Caco-2 (cell line): ENCODE measurements at places on chromosomes 16 and 17. TPM values are rescaled to one million over a fixed set of nuclear protein-coding genes. Genes with fewer than 3 reads are reported as not detected.

- no peak overlapping the region for H3K27ac ChIP-seq
- H3K27me3 ChIP-seq, result no peaks in the 10 kb centered on the region
- no peak overlapping the region for H3K4me3 ChIP-seq
- peaks cover 20% of the 10 kb centered on the region for H3K4me1 ChIP-seq
- H3K36me3 ChIP-seq, result no peaks in the 10 kb centered on the region
- DNase-seq, result no peak
Measured at GRCh38 chr17:27524594-27524993, 68.3 kb downstream of the KSR1 start.

DNA sequence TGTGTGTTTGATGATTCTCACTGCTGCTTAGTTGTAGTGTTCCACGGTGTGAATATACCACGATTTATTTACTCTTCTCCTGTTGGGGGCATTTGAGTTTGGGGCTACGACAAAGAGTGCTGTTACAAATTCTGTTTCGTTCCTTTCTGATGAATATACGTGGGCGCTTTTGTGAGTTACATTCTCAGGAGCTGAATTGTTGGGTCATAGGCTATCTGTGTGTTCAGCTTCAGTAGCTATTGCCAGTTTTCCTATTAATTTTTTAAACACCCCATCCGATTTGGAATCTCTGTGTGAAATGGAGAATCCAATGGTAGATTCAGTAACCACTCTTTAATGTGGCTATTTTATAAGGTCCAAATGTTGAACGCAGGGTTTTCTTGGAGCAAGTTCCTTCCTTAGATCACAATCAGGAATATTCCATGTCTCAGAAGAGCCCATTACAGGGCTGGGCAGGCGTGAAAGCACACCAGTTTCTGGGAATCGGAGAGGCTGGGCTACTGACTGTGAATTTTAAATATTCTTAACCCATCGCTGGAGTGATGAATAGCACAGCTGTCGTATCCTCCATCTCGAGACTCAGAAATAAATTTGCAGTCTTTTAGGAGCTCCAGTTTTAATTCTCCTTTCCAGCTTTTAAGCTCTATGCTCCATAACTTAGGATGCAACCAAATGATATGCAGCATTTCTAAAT is 115.9 kb downstream of the PITPNC1 start:
- no peaks in the 10 kb centered on the region for H3K4me1 ChIP-seq
- H3K4me3 ChIP-seq, result no peak overlapping the region
- H3K27me3 ChIP-seq, result no peaks in the 10 kb centered on the region
- no peak for DNase-seq
- H3K27ac ChIP-seq, result no peak overlapping the region

- H3K36me3 ChIP-seq, result no peaks in the 10 kb centered on the region
- no peak overlapping the region for H3K4me3 ChIP-seq
- no peaks in the 10 kb centered on the region; the same call in none of the 2 replicates for H3K27me3 ChIP-seq
- no peaks in the 10 kb centered on the region for H3K4me1 ChIP-seq
Measured at GRCh38 chr17:58233543-58233942, 4.8 kb upstream of the LPO start.

Gene SLC52A1
- total RNA-seq, result not detected in 2 replicates

Gene CACNG5
- total RNA-seq, result not detected in 2 replicates

- H3K36me3 ChIP-seq, result no peaks in the 10 kb centered on the region
- H3K4me3 ChIP-seq, result no peak overlapping the region
- H3K27ac ChIP-seq, result no peak overlapping the region
- DNase-seq, result no peak
Measured at GRCh38 chr17:39165178-39165840, 652 bp downstream of the ARL5C start.

Gene PLK1
- 104 and 114 TPM in 2 replicates for total RNA-seq

DNA sequence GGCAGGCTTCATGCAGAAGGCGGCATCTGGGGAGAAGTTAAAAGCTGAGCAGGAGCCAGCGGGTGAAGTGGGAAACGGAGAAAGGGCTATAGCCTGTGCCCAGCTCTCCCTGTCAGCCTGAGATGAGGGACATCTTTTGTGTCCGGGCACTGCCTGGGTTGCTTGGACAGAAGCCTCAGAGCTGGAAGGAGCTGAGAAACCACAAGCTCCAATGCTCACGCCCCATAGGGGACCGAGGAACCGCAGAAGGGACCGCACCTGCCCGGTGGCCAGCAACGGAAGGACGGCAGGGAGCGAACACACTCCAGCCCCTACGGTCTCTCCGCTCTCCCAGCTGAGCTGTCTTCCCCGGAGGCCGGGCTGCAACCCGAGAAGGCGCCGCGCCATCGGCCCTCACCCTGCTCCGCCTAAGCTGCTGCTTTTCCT is 175.8 kb downstream of the NPIPB11 start:
- H3K4me3 ChIP-seq, result no peak overlapping the region
- H3K27me3 ChIP-seq, result no peaks in the 10 kb centered on the region
- no peaks in the 10 kb centered on the region for H3K36me3 ChIP-seq
- H3K27ac ChIP-seq, result no peak overlapping the region

Gene ADORA2B
- total RNA-seq, result 1.5 and 2.5 TPM in 2 replicates

DNA sequence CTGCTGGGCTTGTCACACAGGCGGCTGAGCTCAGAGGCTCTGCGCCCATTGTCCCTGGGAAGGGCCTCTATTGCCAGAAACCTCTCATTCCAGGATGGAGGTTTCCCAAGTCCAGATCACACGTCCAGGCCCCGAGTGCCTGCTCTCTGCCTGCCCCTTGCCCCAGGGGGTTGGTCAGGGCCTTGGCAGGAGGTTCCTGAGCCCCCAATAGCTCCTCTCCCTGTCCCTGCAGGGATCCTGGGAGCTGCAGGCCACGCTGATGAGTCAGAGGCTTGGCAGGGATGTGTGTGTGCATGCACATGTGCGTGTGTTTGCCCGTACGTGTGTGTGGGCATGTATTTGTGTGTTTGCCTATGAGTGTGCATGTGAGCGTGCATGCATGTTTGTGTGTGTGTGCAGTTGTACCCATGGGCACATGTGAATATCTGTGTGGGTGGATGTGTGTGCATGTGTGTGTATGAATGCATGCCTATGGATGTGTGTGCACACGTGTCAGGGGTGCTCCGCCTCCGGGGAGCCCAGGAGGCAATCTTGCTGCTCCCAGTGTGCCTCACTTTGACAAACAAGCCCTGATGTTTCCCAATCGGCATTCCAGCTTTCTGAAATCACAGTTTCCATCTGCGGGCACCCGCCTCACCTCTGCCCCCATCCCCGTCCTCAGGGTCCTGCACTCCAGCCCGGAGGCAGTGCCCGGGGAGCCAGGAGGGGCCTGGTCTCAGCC is 98.4 kb upstream of the GSE1 start:
- H3K4me3 ChIP-seq, result peak overlapping the region; percentile 18; the same call in 1 of the 2 replicates
- H3K27me3 ChIP-seq, result no peaks in the 10 kb centered on the region
- H3K36me3 ChIP-seq, result no peaks in the 10 kb centered on the region
- peaks cover 36% of the 10 kb centered on the region for H3K4me1 ChIP-seq

Gene FBXW10
- 0.11 TPM in 1 of 2 replicates, not detected in the other for total RNA-seq

DNA sequence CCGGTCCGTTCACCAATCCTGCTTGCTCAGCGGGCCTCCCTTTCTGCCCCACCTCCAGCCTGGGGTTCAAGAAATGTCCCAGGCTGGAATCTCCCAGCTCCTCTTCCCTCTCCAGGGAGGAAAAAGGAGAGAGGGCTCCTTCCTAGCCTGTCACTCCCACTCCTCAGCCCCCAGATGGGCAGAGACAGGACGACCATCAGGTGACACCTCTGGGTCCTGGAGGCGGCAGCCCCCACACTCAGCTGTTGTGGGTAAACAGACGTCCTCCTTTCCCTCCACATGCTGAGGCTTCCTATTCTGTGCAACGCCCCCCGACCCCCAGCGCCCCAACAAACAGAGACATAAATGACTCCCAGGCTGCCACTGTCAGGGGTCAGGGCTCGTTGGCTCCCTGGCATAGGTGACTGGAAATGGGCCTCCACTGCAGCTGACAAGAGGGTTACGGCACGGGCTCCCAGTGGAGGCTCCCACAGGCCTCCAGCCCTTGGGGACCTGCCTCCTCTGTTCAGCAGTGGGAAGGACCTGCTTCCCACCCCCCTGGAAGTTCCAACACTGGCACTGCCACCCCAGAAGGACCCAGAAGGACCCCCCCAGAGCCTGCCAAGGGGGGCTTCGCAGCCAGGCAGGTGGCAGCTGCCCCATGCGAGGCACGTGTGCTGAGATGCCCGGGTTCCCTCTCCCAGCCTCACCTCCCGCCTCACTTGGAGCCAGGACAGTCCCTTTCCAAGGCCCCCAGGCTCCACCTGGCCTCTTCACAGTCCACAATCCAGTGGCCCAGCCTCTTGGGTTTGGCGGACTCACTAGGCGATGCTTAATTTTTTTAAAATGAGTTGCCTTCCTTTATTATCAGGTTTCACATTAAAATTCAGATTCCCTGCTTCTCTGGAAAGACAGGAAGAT is 232.3 kb downstream of the KATNIP start:
- no peak overlapping the region for H3K27ac ChIP-seq
- H3K36me3 ChIP-seq, result no peaks in the 10 kb centered on the region
- H3K4me1 ChIP-seq, result no peaks in the 10 kb centered on the region

DNA sequence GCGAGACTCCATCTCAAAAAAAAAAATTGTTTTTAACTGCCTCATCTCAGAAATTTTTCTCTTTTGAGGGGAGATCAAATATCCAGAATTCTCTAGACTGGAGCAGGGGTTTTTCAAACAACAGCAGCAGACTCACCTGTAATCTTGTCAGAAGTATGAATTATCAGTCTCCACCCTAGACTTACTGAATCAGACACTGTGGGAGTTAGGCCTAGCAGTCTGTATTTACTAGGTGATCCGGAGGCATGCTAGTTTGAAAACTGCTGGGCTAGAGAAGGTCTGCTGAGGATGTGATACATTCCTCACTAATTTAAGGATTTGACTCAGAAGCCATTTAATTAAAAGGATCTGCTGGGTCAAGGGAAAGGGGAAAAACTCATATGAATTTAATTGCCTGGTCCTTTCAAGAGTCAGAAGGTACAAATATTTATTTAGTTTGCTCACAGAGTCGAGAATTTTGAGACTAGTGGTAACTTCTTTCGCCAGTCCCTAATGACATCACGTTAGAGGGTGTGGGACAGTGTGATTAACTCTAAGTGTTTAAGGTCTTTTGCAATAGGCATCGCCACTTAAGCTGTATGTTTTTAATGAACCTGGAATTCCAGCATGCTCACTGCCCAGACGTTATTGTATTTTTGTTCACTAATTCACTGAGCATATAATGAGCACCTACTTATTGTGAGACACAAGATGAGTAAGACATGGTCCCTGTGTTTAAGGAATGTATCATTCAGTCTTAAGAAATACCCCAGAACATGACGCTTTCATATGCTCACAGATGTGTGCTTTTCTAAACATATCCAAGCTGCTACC is 14.2 kb downstream of the ATP6V0A1 start:
- H3K27me3 ChIP-seq, result no peaks in the 10 kb centered on the region
- H3K4me1 ChIP-seq, result peaks cover 21% of the 10 kb centered on the region
- no peak overlapping the region for H3K27ac ChIP-seq
- peaks cover 5% of the 10 kb centered on the region for H3K36me3 ChIP-seq
- H3K4me3 ChIP-seq, result no peak overlapping the region
- no peak for DNase-seq

GRCh38 chr16:11682655-11683096 is 14.4 kb downstream of the SNN start:
- H3K36me3 ChIP-seq, result peaks cover 2% of the 10 kb centered on the region
- no peaks in the 10 kb centered on the region for H3K27me3 ChIP-seq
- DNase-seq, result no peak
- H3K4me3 ChIP-seq, result no peak overlapping the region
- H3K27ac ChIP-seq, result no peak overlapping the region
- no peaks in the 10 kb centered on the region for H3K4me1 ChIP-seq

- H3K27ac ChIP-seq, result no peak overlapping the region
- no peaks in the 10 kb centered on the region for H3K4me1 ChIP-seq
- H3K4me3 ChIP-seq, result no peak overlapping the region
- no peak for DNase-seq
- no peaks in the 10 kb centered on the region for H3K36me3 ChIP-seq
Measured at GRCh38 chr16:85103114-85104079, 8.9 kb downstream of the CIBAR2 start.

Gene BCAS3
- total RNA-seq, result 35.6 and 44.1 TPM in 2 replicates

Gene CRYBA1
- not detected in 2 replicates for total RNA-seq

DNA sequence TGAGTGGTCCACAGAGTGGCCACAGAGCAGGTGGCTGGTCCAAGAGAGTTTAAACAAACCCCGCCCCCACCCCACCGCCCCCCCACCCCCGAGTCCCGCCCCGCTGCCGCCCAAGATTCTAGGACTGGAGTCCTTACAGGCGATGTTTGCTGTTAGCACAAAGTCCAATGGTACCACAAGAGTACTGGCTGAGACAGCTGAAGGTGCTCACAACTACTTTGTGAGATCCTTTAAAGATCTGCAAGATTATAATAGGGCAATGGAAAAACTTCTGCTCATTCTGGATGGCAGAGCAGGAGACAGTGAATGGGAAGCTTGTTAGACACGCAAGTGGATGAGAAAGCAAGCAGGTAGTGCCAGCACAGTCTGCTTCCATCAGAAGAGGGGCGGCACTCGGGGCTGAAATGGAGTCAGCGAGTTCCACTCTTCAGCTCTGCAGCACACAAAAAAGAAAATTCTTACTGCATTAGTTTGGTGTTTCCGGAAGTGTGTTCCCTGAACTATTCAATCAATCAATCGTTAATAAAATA is 4.7 kb upstream of the TEKT3 start:
- no peaks in the 10 kb centered on the region for H3K27me3 ChIP-seq
- H3K4me1 ChIP-seq, result no peaks in the 10 kb centered on the region
- no peaks in the 10 kb centered on the region for H3K36me3 ChIP-seq
- DNase-seq, result no peak
- H3K27ac ChIP-seq, result no peak overlapping the region
- H3K4me3 ChIP-seq, result no peak overlapping the region

- H3K4me1 ChIP-seq, result no peaks in the 10 kb centered on the region
- no peak overlapping the region for H3K27ac ChIP-seq
- no peak for DNase-seq
- no peaks in the 10 kb centered on the region for H3K36me3 ChIP-seq
- no peaks in the 10 kb centered on the region for H3K27me3 ChIP-seq
- H3K4me3 ChIP-seq, result no peak overlapping the region
Measured at GRCh38 chr16:19854543-19854876, 30.1 kb downstream of the GPRC5B start.

- H3K4me1 ChIP-seq, result no peaks in the 10 kb centered on the region
- H3K36me3 ChIP-seq, result no peaks in the 10 kb centered on the region
- no peak for DNase-seq
Measured at GRCh38 chr17:65886315-65887245, 305.4 kb downstream of the CEP112 start.
